ENCODE measurements at places on chromosomes 5 and 9.
A peak's percentile ranks its signal among the peaks of the same experiment; 100 is the strongest.

DNA sequence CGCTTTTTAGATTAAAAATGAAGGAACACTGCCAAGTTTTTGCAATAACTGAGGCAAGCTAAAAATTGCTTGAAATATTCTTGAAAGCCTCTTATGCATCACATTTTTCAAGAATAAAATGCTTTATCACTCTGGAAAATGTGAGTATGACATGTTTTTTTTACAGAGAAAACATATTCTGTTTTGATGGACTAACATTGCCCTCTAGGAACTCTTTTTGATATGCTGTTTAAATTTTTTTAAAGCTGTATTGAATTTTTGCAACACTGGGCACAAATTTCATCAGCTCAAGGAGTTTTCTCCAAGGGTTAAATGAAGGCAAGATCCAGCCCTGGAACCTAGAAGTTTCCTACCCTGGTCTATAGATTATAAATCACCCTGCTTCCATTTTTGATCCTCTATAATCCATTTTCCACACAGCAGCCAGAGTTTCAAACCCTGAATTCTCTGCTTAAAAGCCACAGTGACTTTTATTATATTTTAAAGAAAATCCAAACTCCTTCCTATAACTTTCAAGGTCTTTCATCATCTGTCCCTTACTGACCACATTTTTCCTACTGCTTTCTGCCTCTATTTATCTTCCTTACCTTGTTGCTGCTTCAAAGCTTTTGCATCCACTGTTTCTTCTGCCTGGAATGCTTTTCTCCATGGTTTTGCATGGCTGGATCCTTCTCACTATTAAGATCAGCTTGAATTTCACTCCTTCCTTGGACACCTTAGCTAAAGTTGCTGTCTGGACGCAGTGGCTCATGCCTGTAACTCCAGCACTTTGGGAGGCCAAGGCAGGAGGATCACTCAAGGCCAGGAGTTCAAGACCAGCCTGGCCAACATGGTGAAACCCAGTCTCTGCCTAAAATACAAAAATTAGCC, 60.9 kb downstream of the IL31RA start:
- peak; percentile 11 for DNase-seq

DNA sequence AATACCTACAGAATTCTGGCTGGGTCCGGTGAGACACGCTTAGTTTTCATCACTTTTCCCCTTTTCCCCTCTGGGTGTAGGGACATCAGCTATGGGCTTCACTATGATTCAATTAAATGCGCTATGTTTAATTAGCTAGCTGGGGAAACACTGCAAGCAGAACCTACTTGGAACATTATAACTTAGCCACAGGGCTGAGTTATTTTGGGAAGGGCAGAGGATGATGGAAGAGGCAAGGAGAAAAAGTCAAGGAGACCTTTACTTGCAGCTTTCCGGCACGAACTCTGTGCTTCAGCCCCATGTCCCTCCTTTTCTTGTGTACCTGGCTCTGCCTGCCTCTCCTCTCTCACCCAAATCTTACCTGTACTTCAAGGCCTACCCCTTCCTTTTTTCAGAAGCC, 62.8 kb downstream of the KIF4B start:
- DNase-seq, result no peak

DNA sequence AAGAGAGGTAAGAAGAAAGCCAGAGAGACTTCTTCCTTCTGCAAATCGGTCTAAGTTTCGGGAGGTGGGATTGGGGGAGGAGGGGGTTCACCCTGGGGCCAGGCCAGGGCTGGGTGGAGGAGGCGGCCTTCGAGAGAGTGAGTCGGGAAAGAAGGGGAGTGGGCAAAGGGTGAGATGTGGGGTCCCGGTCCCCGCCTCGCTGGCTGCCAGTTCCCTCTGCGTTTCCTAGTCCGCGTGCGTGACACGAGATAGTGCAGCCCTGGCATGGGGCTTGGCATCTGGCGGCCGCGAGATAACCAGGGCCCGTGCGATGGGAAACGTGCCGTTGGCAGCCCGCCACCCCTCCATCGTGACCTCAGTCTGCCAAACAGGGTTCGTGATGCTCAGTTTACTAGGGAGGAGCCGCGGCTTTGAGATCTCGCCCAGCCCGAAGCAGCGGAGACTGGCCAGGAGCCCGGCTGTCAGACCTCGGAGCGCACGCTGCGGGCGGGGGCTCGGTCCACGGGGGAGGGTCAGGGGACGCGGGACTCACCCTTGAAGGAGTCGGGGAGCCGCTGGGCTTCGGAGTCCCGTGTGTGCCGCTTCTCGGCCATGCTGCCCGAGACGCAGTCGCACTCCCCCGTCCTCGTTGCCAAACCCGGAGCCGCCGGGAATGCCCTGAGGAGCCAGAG, at the start of gene STOM:
TSS of gene STOM (minus strand) at position 656 of the 671 bp plus-strand sequence. CDS start at position 593, 63 bp downstream.
- no peak for DNase-seq

DNA sequence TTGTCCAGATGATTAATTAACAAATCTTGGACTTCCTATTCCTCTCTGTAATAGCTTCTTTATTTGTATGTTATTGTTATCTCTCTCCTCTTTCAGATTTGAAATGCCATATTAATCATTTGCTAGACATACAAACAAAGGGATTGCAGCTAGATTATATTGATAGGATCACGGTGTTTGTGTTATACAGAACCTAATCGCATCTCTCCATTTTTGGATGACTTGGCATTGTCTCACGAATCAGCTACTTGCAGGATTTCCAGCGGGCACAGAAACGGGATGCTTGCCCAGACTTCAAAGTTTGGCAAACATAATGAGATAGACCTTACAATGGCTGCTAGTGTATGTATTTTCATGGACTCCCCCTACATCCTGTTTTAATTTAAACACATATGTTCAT, 368.1 kb downstream of the TLE4 start:
- no peak for DNase-seq

GRCh38 chr9:129353697-129354336, 175.8 kb upstream of the IER5L start:
- DNase-seq, result no peak

- DNase-seq, result no peak
These were observed 455.6 kb upstream of the GRAMD2B start for GRCh38 chr5:125967576-125967975.

- no peak for DNase-seq
These were observed 110.3 kb upstream of the NFIB start for GRCh38 chr9:14424289-14424688.

DNA sequence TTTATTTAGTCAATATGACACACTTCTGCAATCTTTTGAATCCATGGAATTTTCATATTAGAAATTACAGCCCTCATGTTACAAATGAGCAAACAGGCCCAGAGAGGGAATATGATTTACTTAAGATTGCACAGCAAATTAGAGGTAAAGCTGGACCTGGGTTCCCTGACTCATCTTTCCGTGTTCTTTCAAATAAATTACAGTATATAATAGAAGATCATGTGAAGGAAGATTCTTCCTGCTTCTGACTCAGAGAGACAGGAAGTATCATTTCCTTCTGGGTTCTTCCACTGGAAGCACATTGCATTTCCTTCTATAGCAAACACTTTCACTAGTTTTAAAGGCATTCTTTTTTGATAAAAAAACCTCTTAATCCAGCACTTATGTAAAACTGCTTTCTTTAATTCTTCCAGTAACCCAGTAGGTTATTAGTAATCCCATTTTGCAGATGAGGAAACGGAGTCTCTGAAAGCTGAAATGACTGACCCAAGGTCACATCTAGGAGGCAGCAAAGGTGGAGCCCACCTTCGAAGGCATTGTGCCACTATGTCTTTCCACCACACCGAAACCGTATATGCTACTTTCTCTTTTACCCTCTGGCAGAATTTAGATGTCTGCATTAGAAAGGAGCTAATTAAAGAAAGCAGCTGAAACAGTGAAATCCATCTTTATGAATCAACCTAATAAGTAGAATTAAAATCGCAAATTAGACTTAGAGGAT, 566.7 kb upstream of the KLF4 start:
- DNase-seq, result no peak

- DNase-seq, result no peak
These were observed 51.8 kb downstream of the NSUN2 start for GRCh38 chr5:6581090-6581489.

DNA sequence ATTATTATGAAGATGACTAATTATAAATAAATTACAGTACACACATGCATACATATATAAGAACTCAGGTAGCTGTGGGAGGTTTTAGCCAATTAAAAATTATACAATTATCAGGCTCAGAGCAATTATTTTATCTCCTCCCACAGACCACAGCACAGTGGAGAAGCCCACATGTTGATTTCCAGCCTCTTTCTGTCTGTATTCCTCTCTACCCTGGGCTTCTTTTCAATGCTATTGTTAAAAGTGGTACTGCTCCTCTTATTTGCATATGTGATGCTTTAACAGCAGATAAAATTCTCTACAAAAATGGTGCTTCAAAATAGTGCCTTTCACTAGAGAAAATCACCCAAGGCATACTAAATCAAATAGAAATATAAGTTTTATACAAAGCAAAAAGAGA, 218.7 kb downstream of the NFIB start:
- DNase-seq, result no peak

DNA sequence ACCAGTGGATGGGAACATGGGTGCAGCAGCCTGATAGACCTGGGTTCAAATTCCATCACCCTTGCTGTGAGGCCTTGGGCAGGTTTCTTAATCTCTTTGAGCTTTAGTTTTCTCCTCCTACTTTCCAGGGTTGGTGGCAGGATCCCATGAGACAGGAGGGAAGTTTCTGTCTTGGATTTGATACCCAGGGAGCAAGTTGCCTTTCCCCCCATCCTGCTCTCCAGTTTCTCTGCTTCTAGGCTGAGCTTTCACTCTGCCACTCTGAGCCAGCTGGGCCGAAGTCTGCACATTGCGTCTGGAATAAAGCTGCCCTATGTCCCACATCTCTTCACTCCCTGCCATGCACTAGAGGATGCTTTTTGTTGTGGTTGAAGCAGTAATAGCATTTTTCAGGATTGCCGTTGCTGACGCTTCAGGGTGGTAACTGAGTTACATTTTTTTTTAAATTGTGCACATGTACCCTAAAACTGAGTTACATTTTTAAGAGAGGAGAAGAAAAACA, 40.5 kb upstream of the ANGPTL2 start:
- no peak for DNase-seq

DNA sequence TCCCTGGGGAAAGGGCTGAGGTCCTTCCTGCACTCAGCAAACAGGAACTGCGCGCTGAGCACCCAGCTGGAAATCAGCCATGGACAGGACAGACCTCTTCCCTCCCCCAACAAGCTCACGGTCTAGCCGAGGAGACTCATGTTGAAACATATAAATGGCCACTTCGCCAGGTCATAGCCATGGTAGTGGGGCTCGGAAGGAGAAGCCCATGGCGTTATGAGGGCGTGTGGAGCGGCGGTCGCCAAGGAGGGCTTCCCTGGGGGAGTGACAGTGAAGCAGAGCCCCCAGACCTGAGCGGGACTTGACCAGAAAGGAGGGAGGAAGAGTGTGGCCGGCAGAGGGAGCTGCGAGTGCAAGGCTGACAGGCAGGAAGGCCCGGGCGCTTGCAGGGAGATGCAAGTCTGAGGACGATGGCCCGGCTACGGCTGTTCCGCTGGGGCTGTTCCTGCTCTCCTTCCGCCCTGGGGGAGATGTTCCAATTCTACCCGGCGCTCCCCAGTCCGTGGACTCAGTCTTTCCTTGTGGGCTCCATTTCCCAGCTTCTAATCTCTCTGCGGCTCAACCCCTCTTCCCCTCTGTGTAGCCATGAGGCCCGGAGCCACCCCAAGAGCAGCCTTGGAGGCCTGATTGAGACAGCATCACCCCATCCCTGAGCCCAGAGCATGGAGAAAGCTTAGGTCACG, 43.9 kb upstream of the PRRC2B start:
- DNase-seq, result peak; percentile 89

DNA sequence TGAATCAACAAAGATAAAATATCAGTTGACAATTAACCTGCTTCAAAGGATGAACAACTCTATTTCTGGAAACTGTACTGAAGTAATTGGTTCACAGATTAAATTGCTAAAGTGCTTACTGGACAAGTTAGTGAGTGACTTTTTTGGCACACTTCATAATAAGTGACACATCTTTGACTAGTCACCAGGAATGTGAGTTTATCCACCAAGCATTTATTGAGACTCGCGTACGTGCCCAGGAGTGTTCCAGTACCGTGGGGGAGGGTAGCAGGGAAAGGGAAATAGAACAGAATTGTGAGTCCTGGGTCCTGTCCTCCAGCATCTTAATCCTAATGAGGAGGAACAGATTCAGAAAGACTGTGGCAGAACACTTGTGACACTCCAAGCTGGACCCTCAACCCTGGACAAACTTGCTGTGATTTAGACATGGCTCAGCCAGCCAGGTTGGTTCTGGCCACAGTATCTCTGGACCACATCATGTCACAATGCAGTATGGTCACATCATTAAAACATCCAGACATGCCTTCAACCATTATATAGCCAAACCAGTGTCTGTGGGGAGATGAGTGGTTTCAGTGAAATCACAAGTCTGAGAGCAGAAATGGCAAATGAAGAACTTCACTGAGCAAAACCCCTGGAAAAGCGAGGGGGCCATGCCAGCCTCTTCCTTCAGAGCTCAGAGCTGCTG, 623.1 kb downstream of the BNC2 start:
- no peak for DNase-seq

GRCh38 chr9:121902461-121903135, 190.5 kb downstream of the TTLL11 start:
- DNase-seq, result no peak

DNA sequence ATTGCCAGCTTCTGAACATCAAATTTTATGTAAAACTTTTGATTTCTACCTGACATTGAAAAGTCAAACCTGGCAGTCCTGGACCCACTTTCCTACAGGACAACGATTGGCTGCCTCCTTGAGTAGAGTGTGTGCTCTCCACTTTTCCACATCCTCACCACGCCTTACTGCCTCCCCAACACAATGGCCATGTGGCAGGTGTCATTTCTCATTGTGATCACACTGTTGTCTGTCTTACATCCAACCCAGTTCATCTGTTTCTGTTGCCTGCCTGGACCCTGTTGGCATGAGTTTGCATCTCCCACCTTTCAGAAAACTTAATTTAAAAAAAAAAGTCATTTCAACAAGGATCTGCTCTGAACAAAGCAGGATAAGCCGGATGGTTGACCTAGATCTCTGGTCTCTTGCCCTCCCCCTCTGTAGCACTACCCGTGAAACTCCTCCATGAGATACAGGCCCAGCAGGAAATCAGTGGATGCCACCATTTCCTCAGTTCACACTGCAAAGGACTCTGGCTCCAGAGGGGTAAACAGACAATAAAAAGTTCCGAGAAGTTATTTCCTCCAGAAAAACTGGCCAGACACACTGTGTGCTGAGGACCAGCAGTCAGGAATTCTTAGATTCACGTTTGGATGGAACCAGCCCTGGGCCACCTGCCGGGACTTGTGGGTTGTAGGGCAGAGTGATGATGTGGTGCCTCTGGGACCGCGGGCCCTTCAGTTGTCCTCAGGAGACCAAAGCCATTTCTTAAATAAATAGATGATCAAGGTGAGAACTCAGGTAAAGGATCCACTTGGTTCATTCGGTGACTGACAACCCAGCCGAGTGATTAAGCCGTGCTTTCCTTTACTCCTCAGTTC, 48.6 kb downstream of the AMBP start:
- no peak for DNase-seq
